EH (cell line): ENCODE measurements at places on chromosomes 5 and 9.

GRCh38 chr5:172245703-172246125 lies 37.9 kb downstream of the UBTD2 start:
- DNase-seq: peak; percentile 18

DNA sequence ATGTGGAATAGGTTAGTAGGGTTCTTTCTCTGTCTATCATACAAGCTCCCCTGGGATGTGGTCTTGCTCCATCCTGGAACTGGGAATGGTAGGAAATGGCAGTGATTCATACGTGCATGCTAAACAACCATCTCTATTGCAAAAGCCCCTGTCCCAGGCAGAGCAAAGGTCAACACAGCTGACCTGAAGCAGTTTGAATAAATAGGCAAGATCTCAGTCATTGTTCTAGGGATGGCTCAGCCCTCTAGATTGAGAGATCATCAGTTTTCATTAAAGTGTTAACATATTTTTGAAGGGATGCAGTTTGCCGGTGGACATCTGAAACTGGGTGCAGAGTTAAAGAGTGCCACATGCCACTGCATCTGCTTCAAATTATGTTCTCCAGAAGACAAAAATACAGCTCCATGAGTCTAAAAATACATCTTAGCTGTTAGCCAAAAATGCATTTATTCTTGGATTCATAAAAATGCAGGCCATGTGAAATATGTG lies 224.1 kb downstream of the ESM1 start:
- peak; percentile 99 for DNase-seq

GRCh38 chr9:6977761-6978160 lies 220.0 kb downstream of the KDM4C start:
- DNase-seq: no peak

GRCh38 chr9:35882263-35882848 lies 12.2 kb upstream of the OR13J1 start:
- peak; percentile 76 for DNase-seq

GRCh38 chr9:112894699-112895098 lies 4.0 kb upstream of the SLC46A2 start:
- DNase-seq: no peak

GRCh38 chr5:61394793-61395192 lies 62.7 kb downstream of the ZSWIM6 start:
- no peak for DNase-seq
